ENCODE measurements at places on chromosomes 4 and X.
A peak's percentile ranks its signal among the peaks of the same experiment; 100 is the strongest.

DNA sequence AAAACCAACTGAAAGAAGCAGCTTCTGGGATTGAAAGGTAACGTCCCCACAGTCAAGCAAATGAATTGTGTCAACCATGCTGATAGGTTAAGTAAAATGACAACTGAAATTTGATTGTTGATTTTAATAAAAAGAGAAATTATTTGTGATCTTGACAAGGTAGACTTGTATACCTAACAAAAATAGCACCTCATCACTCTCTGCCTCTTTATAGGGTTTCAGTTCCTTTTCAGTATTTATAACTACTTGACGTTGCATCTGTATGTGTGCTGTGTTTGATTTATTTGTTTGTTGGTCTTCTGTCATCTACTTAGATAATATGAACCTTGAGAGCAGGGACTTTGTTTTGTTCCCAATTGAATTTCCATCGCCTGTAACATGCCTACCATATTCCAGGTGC is 7.9 kb upstream of the PPP3CA start:
- DNase-seq, result no peak

GRCh38 chr4:41734371-41734770 is 14.2 kb downstream of the PHOX2B start:
- DNase-seq, result no peak

GRCh38 chr4:130393642-130394041 is 1297.7 kb downstream of the C4orf33 start:
- peak; percentile 5 for DNase-seq

DNA sequence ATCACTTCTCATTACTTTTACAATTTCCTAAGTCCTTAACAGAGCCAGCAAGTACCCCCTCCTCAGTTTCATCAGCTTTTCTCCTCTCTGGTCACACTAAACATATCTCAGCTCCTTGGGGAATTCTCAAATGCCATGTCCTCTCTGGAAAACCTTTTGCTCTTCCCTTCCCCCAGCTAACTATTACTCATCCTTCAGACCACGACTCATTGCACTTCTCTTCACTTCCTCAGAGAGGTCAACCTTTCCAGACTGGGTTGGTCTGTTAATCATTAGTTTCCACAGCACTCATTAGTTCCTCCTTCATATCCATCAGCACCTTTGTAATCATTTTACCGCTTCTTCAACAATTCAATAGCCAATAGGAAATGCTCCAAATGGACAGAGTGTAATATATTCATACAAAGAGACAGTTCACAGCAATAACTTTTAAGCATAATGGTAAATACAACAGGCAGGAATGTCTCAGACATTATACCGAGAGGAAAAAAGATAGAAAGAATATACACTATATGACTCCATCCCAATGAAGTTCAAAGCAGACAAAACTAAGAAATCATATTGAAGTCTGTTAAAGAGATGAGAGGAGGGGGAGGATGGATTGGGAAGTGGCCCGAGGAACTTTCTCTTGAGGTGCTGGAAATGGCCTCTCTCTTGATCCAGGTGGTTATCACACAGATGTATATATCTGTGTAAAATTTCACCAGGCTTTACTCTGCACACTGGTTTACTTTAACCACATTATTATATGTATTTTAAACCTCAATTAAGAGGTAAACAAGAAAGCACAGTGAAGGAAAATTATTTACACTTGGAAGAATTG is 39.6 kb downstream of the DDX60L start:
- peak; percentile 42 for DNase-seq

DNA sequence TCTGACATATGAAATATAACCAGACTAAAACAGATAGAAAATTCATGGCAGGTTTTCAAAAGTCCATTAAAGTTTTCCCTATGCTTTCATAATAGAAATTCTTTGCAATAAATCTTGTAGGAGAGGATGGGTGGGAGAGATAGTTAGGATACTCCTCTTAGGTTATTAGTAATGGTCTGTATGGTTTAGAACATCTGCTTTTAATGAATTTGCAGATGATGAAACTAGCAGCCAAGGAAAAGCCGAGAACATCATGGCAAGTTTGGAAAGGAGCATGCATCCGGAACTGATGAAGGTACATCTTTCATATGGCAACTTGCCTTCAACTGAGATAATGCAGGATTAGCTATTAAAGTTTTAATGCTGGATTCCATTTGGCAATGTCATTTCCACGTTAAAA is 70.7 kb downstream of the DOCK11 start:
- no peak for DNase-seq

GRCh38 chr4:40283968-40284367 is 51.2 kb upstream of the CHRNA9 start:
- no peak for DNase-seq

DNA sequence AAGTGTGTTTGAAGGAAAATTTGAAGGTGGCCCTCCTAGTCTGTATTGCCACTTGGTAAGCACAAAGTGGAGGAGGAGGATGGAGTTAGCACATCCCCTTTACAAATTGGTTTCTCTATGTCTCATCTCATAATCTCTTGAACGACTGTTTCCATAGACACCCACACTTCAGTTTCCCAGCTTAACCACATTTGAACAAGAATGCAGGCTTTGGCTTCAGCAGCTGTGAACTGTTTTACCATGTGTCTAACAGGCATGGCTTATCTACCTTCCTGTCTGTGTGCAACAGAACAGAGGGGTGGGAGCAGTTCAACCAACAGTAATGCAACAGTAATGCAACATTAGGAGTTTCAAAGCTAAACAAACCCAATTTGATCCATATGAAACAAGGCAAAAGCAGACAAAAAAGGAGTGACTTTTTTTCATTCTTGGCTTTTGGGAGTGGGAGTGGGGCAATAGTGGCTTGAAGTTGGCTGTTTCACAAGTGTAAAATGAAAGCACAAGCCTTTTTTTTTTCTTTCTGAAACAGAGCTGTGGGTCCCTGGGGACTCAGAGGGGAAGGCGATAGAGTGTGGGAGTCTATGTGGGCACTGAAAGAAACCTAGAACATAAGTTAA is 108.0 kb downstream of the ITM2A start:
- no peak for DNase-seq

DNA sequence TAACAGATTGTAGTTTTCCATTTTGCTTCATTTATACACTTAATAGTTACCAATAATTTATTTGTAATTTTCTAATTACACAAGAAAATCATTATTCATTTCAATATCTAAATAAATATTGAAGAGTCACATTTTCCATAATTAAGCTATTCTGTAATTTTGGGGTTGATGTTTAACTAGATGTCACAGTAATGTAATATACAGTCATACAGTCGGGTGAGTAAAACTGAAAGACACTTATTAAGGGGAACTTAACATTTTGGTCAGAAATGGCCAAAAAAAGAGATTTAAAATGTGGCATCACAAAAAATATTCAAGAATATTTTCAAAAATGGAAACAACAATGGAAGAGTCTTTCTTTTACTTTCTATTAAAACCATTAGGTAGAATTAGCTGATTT is 1080.3 kb downstream of the ARAP2 start:
- no peak for DNase-seq

DNA sequence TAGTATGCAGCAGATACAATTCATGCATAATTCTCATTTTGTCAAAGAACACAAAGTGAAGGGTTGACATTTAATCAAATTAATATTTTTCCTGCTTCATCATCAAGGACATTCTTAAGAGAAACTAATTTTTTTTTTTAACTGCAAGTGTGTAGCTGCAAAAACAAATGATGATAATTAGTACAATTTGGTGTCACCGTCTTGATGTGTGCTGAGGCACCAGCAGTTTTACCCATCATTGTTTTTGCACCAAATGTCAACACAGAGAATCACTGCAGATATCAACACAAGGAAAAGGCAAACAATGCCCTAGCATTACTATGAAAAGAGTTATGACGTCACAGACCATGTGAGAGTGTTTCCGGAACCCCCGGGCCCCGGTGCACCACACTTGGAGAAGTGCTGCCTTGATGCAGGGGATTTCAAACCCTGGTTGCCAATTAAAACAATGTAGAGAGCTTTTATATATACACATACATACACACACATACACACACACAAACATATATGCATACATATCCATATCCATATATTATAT is 55.9 kb downstream of the AGA start:
- DNase-seq, result no peak

- DNase-seq, result no peak
These were observed 25.4 kb downstream of the ELOVL6 start for GRCh38 chr4:110172972-110173371.

GRCh38 chr4:8427761-8428287 is 12.7 kb downstream of the ACOX3 start:
- peak; percentile 69 for DNase-seq

- no peak for DNase-seq
These were observed 44.6 kb upstream of the TEX13A start for GRCh38 chrX:105265093-105265492.

DNA sequence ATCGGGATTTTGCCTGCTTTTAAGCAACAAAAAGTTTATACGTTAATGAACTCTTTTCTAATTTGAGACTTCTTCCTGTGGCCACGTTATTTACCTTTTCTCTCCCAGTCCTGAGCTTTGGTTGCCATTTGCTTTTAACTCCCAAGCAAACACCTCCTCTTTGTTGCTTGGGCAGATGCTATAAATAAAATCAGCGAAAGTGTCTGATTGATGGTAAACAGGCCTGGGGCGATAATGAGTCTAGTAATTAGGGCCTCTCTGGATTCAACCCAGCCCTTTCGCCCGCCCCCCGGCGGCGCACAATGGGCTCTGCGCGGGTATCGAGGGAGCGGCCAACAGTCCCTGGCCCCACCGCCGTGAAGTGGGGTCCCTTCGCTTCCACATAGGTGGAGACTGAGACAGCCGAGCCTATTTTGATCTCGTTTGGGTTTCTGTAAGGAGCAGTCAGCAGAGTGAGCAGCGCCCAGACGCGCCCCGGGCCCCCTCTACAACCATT is 790 bp downstream of the CLGN start:
- DNase-seq, result no peak

- DNase-seq, result no peak
These were observed 46.3 kb downstream of the APLN start for GRCh38 chrX:129608496-129608895.

DNA sequence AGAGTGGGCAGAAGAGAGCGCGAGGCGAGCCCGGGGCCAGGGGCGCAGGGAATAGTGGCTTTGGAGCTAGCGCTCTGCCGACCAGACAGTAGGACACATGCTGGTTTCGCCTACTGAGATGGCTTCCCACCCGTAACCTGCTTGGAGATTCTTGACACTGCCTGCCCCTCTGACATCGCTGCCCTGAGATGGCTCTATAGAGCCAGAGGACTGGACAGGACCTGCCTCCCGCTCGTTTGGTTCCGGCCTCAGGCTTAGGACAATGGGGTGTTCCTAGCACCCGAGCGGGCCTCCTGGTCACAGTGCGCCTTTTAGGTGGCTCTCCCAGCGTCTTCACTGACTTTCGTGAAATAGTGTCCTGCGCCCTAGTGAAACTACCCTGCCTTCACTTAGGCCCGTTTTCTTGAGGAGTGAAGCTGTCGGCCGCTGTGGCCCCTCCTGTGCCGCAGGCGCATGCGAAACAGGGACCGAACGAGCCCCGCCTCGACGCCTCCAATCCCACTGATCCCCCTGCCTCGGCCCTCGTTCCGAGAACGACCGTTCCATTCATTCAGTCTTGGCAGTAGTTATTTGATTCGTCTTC is 608 bp downstream of the TAF1 start:
- DNase-seq, result peak; percentile 17

- DNase-seq, result no peak
These were observed 119.7 kb upstream of the RBPJ start for GRCh38 chr4:26201120-26201519.

- no peak for DNase-seq
These were observed 843.4 kb downstream of the FSTL5 start for GRCh38 chr4:161320377-161320776.

- DNase-seq, result no peak
These were observed 119.0 kb upstream of the WDR17 start for GRCh38 chr4:175946472-175947116.

DNA sequence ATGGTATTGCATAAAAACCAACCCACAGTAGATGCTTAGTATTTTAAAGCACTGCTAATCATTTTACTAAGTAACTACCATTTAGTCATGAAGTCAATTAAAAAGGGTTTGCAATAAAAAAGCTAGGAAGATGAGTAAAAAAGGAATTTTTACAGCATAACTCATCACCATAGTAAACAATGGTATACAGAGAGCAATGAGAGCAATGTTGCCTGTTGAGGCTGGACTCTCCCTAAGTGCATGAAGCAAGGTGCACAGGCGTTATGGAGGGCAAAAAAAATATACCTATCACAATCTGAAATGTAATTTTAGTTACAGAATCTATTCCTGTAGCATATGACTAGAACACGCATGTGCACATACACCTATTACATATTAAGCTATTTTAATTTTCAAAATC is 129.6 kb upstream of the BMP3 start:
- DNase-seq, result no peak

- DNase-seq, result no peak
These were observed 24.2 kb upstream of the CSF2RA start for GRCh38 chrX:1244164-1245076.

GRCh38 chrX:48919360-48919841 is 577 bp upstream of the PIM2 start:
- DNase-seq, result no peak

GRCh38 chrX:115693476-115693875 is 132.5 kb downstream of the PLS3 start:
- DNase-seq, result no peak

- no peak for DNase-seq
These were observed 29.8 kb upstream of the C1QTNF7 start for GRCh38 chr4:15398001-15398400.

- DNase-seq, result no peak
These were observed 14.5 kb downstream of the DOCK11 start for GRCh38 chrX:118510111-118510510.

GRCh38 chrX:25049357-25049756 is 33.6 kb upstream of the ARX start:
- DNase-seq, result no peak
